ENCODE measurements at places on chromosomes 5 and 9.

DNA sequence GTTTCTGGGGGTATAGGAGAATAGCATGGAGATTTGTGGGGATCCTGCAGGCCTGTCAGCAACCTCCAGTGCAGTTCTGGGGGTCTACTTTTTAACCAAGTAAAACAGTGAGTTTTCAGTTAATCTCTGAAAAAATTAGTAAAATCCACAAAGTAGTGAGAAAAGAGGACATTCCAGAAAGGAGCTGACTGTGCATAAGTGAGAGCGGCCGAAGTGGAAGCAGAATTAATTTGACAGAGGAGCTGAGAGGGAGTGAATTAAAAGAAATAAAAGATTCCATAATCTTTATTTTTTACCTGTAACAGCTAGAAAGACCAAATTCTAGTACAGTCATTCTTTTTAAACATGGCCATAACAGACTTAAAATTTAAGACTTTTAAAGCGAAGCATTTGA lies 149.2 kb downstream of the SGCD start:
- no peak for DNase-seq

- no peak for DNase-seq
These were observed 102.3 kb upstream of the IL6ST start for GRCh38 chr5:56097055-56097454.

GRCh38 chr9:77916820-77917219 lies 114.8 kb downstream of the GNAQ start:
- DNase-seq = no peak

- peak; percentile 6 for DNase-seq
These were observed 373.3 kb upstream of the SEMA6A start for GRCh38 chr5:116947691-116948528.

DNA sequence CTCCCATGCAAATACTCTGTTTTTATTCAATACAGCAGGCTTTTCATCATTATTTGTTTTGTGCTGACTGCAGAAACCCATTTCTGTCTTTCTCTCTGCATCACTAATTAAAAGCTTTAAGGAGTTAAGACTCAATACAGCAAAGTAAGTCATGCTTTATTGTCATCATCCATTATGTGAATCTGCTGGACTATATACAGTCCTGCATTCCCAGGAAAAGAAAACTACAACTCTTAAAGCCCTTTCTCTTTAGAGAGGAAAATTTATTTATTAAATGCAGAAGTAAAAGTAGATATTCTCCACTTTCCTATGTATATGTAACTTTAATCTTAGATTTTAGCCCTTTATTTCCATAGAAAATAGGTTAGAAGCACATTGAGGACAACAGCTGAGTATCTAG lies 706.6 kb upstream of the RGMB start:
- DNase-seq = no peak

DNA sequence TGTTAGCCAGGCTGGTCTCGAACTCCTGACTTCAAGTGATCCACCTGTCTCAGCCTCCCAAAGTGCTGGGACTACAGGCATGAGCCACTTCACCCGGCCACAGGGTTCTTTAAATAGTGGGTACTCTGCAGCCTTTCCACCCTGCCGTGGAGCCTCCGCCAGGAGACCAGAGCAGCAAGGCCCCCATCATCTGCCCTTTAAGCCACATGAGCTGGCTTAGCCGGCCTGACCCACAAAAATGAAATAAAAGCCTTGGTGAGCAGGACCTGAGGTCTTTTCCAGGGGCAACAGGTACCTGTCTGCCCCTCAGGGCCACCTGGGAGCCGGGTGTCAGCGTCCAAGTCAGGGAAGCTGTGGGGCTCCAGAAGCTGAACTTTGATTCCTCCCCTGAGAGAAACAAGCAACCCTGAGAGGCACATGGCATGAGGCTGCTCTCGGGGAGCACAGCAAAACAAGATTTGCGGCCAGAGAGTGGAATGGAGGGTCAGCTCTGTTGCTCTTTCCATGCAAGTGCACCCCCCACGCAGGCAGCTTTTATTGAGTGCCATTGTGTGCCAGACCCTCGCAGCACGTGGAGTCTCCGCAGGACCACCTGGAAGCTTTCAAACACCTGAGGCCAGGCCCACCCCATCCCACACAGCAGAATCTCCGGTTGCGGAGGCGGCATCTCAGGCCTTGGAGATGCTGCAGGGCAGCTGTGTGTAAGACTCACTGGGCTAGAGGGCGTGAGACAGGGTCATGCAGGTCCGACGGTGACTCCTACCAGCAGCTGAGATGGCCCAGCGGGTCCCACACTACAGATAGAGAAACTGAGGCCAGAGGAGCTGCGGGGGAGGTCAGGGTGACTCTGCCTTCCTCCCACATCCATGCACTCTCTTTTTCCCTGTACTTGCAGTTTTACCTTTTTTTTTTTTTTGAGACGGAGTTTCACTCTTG lies 4.8 kb upstream of the WNK2 start:
- no peak for DNase-seq

DNA sequence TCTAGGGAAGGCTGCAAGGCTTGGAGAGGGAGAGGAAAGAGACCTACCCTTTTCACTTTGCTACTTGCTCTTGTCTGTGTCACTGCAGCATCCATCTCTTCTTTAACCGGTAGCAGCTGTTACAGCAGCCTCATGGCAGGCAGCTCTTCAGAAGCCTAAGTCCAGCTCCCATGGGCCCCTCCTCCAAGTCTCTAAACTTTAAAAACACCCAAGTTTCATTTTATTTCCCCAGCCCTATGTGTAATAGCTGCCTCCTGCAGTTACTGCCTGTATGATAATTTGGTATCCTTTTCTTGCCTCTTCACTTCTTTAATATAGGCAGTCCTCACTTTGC lies 313.1 kb upstream of the PIK3R1 start:
- DNase-seq = no peak

- no peak for DNase-seq
These were observed 32.1 kb downstream of the MARCHF3 start for GRCh38 chr5:126998201-126998631.

- no peak for DNase-seq
These were observed 25.1 kb downstream of the ZNF618 start for GRCh38 chr9:113901221-113901688.

DNA sequence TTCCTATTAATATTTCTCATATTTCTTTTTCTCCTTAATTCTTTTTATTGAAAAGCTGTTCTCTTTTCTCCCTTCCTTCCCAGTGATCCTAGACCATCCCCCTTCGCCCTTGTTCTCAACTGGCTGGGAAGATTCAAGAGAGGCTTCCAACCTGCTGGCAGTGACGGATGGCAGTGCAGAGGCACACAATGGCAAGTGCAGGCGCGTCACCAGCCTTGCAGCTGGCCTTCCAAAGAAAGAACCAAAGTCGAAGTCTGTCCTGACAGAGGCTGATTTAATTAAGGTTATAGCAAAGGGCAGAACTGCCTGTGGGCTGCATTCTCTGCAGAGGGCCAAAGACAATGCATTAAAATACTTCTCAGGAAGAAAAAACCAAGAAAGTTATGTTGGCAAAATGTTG lies 7.4 kb downstream of the CEMIP2 start:
- no peak for DNase-seq

DNA sequence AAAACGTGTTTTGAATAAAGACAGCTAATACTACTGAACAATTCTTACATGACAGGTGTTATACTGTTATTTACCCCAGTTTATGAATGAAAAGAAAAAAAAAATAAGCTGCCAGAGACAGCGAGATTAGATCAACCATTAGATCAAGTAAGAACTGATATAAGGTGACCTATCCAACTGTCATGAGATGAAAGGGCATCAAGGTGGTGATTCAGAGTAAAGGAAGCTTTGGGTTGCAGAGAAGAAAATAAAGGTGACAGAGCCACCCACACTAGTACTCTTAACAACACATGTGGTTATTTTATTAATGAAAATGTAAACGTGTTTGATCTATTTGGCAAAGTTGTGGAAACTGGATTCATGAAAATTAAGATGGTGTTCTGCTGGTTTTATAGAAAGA lies 435.2 kb downstream of the GABRG2 start:
- no peak for DNase-seq

- no peak for DNase-seq
These were observed 38.1 kb upstream of the ZCCHC7 start for GRCh38 chr9:37082214-37082765.

- DNase-seq = no peak
These were observed 264.8 kb upstream of the TRIM32 start for GRCh38 chr9:116422119-116422979.

GRCh38 chr9:122031157-122031556 lies 62.0 kb downstream of the TTLL11 start:
- DNase-seq = no peak

DNA sequence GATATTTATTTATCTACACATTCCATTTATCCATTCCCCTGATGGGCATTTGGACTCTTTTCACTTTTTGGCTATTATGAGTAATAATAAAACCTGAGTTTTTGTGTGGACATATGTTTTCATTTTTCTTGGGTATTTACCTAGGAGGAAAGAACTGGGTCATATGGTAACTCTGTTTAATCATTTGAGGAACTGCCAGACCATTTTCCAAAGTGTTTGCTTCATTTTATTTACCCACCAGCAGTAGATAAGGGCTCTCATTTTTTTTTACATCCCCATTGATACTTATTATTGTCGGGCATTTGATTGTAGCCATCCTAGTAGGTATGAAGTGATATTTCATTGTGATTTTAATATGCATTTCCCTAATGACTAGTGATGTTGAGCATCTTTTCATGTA lies 7.7 kb upstream of the PTPDC1 start:
- no peak for DNase-seq

- no peak for DNase-seq
These were observed 108.9 kb downstream of the ACTL7B start for GRCh38 chr9:108746864-108747263.

DNA sequence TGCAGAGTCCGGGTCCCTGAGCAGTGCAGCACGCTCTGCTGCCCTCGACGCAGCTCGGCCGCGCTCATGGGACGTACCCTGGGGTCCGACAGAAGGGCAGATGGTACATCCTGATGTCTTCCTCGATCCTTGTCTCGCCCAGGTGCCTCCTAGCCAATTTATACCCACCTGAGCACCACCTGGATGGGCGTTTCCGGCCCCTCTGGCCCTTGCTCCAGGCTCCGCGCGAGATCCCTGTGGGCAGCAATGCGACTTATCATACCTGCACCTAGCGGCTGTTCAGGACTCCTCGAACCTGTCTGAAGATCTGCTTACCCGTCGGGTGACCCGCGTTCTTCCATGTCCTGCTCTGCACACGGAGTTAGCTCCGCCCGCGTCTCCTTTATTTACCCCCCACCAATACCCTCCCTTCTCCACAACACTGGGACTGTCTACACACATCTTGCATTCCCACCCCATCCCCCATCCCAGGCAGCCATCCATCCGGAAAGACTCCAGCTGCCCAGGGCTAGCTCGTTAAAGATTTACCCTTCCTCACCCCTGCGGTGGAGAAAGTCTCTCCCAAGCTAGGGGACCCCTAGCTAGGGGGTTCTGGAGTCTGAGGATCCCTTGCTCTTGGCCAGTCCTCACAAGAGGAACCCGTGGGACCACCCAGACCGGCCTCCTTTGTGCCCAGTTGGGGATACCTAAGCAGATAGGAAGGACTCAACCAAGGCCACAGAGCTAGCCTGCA lies at the start of gene KIF12:
KIF12 (minus strand) TSS at position 357 of the 733 bp plus-strand sequence; CDS start at position 341, 16 bp downstream.
- DNase-seq = no peak

- DNase-seq = no peak
These were observed 147.9 kb upstream of the COL5A1 start for GRCh38 chr9:134493461-134494272.

DNA sequence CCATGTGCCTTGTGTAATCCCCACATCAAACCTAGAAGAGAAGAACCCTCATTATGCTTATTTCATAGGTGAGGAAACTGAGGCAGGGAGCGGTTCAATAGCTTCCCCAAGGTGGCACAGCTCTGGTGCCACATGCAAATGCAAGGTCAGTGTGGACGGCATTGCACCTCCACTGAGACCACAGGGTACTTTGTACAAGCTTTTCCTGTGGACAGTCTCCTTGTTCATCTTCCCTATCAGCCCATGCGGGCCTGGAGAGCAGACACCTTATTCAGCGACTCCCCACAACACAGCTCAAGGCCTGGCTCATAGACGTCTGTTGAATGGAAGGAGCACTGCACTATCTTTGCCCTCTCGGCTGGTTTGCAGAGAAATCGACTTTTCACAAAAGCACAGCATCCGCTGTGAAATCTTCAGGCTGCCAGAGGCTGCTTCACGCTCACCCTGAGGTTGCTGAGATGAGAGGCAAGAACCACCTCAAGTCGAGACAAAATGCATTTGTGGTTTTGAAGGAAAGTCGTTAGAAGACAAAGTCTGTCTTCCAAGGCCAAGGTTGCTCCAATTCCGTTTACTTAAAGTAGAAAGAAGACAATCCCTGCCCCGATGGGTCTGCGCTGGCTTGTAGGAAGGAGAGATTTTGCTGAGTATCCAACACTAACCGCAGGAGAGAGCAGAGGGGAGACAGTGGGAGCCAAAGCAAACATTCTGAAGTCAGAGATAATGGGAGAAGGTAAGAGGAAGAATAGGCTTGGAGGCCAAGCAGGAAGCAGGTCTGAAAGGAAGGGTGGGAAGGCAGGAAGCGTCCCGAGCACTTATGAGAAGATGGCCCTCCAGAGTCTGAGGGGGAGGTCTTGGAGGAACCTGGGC lies 34.2 kb upstream of the STRBP start:
- DNase-seq = no peak

- DNase-seq = no peak
These were observed 7.7 kb downstream of the ASPN start for GRCh38 chr9:92474587-92474986.

DNA sequence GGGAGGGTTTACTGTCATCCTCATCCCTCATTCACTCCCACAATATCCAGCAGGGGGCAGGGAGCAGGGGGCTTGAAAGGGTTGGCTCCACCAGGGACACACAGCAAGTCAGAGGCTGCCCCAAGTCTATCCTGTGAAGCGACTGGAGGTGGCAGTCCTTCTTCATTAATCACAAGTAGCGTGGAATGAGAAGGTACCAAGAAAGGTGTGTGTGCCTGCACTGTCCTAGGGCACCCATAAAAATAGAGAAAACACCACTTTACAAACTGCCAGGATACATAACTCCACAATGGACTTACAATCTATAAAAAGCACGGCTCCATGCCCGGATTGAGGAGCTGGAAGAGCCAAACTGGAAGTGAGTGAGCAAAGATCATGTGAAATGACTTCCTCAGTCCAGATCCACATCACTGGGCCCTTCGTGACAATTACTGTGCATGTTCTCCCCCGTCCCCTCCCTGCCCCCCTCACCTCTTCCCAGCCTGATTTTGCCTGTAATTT lies 183.9 kb downstream of the SLIT3 start:
- DNase-seq = no peak

DNA sequence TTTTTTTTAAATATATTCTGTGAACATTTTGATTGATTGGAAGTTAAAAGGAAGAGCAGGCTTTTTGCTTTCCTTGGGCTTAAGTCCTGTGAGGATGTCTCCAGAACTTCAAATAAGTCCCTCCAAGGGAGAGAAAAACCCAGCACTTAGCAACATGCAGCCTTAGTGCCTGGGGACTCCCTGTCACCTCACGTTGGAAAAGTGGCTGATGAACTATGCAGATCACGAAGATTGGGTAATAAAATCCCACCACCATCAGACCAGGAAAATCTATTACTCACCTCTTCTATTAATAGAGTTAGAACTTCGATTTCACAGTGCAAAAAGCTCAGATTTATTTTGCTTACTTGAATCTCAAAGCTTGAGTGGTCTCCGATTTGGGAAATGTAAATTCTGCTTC lies 507.0 kb downstream of the MAT2B start:
- DNase-seq = no peak

- DNase-seq = no peak
These were observed 145.9 kb downstream of the GAPVD1 start for GRCh38 chr9:125407432-125407973.

- peak; percentile 13 for DNase-seq
These were observed 159.4 kb downstream of the ARHGAP26 start for GRCh38 chr5:142929587-142929986.

GRCh38 chr9:33129886-33130881 lies 37.0 kb downstream of the B4GALT1 start:
- DNase-seq = no peak
